BJ (cell line): ENCODE measurements at places on chromosomes 7 and 10.

DNA sequence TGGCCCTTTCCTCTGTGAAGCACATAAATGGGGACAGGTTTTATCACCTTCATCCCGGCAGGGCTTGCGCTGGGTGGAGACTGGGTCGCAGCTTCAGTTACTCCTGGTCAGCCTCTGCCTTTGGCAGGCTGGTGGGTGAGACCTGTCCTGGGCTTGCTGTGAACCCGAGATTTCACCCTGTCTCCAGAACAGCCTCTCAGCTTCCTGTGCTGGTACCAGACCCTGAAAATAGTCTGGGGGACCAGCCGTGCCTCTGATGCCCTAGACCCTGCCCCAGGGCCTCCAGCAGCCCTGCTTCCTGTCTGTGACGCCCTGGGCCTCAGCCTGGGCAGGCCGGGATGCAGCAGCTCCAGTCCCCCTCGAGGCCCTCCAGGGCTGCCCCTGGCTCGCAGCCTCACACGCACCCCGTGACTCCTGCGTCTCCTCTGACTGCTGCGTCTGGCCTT is 13.2 kb upstream of the PWWP2B start:
- DNase-seq: no peak

DNA sequence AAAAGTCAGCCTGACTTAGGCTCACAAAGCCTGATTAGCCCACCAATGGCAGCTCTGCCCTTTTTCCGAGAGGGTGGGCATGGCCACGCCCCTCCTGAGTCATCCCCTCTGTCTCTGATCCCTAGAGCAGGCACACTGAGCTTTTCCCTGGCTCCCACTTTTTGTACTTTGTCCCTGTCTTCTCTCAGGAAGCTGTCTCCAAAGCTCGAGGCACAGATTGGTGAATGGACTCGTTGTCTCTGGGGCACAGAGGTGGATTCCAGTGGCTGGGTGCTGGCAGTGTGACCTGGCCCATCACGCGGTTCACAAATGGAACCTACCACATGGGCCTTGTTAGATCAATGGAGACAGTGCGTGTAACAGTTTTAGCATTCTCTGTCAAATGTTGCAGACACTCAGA is 313.5 kb downstream of the WDR37 start:
- no peak for DNase-seq

DNA sequence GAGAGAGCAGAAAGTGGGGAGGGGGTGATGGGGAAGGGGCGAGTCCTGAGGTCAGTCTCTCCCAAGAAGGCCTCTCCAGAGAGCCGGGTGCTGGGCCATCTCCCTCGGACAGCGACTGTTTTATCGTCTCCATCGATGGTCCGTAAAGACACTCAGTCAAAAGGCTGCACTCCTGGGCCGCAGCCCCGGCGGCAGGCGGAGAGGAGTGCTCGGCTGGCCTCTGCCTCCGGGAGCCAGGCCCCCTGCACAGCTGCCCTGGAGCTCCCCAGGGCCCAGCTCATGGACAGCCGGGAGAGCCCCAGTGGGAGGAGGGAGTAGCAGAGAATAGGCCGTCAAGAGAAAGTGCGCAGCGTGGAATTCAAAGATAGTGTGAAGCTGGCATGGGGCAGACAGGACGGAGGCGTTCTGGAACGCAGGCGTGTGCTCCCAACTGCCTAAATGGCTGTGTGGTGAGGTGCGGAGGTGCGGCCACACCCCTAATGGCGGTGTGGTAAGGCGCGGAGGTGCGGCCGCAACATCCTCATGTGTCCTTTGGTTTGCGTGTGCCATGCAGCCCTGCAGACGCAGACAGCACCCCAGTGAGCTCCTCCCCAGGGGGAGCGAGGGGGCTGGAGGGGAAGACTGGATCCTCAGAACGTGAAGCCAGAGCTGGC is 477.5 kb upstream of the FOXK1 start:
- no peak for DNase-seq

- DNase-seq: no peak
These were observed 67.7 kb downstream of the TRIM24 start for GRCh38 chr7:138527746-138528223.

DNA sequence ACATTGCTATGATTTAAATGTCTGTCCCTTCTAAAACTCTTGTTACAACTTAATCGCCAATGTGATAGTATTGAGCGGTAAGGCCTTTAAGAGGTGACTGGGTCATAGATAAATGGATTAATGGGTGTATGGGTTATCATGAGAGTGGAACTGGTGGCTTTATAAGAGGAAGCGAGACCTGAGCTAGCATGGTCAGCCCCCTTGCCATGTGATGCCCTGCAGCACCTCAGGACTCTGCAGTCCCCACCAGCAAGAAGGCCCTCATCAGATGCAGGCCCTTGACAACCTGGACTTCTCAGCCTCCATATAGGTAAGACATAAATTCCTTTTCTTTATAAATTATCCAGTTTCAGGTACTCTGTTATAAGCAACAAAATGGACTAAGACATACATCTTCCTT is 15.6 kb downstream of the PARP12 start:
- no peak for DNase-seq

GRCh38 chr7:67716729-67717128 is 720.1 kb downstream of the TYW1 start:
- DNase-seq: no peak
